ENCODE measurements at places on chromosomes 2 and 18.

DNA sequence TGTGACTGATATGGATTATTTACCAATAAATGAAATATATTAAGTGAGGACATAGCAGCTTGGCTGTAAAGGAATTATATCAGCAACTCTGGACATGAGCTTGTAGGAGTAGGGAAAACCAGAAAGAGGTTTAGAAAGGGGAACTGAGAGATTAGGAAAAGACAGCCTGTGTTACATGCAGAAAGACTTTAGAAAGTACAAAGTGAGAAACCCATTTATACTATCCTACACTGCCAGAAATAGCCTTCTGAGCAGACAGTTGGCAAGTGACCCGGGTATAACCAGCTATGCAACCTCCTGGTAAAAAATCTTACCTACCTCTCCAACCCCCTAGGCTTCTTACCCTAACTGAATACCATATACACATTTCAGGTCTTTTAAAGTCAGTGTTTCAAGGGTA, 134.1 kb downstream of the ANKRD44 start:
- DNase-seq: no peak

DNA sequence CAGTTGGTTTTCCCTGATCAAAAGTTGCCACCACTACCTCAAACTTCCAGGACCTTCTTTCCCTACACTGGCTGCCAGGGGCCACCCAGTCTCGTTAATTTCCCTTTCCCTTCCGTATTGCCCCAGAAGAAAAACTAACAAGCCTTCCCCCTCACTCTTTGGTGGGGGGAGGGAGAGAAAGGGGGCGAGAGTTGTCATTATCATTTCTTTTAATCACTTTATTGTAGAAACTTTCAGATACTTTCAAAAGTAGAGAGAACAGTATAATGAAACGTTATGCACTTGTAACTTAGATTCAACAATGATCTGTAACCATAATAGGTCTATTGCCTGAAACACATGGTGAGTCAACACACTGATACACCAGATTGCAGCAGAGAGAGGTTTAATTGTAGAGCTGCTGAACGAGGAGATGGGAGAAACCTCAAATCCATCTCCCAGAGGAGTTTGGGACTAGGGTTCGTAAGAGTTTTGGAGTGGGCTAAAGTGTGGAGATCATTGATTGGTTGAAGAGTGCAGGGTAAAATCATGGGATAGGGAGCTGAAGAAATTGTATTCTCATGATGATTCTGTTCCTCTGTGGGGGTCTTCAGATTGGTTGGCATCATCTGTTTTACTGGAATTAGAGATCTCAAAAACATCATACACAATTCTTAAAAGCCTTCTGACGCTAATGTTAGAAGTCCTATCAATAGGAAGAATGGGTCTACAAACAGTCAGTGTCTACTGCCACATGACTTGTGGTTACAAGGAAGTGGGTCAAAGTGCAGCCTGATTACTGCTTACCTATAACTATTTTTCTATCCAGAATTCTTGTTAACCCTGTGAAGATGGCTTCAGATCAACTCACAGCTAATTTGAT, 2.6 kb upstream of the RNF149 start:
- no peak for DNase-seq

DNA sequence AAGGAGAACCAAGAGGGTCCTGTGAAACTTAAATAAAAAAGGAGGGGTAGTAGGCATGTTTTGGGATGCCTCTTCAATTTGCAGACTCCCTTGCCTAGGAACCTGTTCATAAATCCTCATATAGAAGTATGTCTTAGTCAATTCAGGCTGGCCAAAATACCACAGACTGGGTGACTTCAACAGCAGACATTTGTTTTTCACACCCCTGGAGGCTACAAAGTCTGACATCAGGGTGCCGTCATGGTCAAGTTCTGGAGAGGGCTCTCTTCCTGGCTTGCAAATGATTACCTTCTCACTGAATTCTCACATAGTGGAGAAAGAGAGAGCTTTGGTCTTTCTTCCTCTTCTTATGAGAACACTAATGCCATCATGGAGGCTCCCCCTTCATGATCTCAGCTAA, 4.1 kb upstream of the TCF4 start:
- peak; percentile 58 for DNase-seq

DNA sequence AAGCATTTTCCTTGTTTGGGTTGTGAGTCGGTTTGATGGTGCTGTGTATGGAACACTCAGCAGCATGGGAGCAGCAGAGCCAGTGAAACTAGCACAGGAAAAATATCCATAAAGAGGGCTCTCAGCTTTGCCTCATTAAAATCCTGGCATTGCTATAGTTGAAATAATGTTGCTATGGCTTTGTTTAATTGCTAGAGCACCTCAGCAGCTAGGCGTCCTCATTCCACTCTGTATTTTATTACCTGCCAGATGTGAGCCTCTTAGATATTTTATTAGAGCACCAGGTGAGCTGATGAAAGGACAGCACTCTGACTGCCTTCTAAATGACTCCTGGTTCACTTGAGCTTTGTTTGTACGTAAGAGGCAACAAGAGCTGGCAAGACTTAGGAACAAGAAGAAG, 232.4 kb downstream of the MTX2 start:
- no peak for DNase-seq

GRCh38 chr2:33681364-33681757, 82.3 kb upstream of the FAM98A start:
- peak; percentile 39 for DNase-seq

DNA sequence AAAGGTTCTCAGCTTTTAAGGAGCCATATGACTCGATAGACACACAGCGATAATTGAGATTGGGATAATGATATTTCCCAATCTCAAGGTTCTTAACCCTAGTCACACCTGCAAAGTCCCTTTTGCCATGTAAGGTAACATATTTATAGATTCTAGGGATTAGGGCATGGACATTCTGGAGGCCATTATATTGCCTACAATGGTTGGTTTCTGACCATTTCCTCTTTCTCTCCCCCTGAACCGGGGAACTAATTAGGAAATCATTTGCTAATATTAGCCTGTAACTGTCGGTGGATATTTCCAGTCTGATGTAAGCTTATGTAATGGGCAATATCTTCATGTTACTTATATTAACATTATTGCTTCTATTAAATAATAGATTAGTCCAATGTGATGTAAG, 40.8 kb upstream of the ARHGAP15 start:
- DNase-seq: no peak

DNA sequence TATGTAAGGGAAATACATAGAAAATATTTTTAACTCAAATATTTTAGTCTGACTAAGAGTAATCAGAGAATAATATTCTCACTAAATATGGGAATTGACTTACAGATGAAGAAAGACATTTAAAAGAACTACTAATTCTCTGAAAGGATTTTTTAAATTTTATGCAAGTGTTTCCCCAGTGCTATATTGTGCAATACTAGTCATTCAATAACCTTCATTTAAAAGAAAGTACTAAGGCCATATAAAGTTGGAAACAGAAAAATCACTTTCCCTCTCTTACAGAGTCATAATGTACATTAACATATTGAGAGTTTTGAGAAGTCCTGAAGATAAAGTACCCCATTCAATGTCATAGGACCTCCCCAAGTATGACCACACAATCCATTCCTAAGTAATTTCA, 584.6 kb upstream of the ACVR2A start:
- DNase-seq: no peak

- peak; percentile 100 for DNase-seq
These were observed 32.9 kb downstream of the HS1BP3 start for GRCh38 chr2:20617892-20618467.

DNA sequence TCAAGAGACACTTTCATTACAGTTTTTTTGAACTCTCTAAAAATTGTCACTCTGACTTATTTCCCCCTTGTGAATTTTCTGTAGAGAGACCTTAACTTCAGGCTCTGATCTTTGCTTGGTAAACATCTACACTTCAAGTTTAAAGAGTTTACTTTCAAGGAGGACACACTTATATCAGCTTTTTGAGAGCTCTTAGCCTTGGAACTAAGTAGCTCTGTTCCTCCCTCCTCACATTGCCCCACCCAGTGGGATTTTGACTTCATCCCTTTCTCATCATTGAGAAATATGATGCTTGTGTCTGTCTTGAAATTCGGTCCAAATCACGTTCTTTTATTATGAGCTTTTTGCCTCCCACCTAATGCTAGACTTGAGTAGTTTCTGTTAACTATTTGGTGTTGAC, 433.4 kb upstream of the MEIS1 start:
- DNase-seq: no peak

Measured in EH (cell line).